ENCODE measurements at places on chromosomes 1 and 21.

GRCh38 chr1:162635418-162635817 is 3.2 kb downstream of the DDR2 start:
- H3K4me3 ChIP-seq, result peak overlapping the region; percentile 70
- peak overlapping the region; percentile 91 for H3K27ac ChIP-seq
- H3K4me1 ChIP-seq, result peaks cover 58% of the 10 kb centered on the region
- H3K36me3 ChIP-seq, result no peaks in the 10 kb centered on the region

- H3K27ac ChIP-seq, result no peak overlapping the region
- H3K4me1 ChIP-seq, result peaks cover 15% of the 10 kb centered on the region
- no peak overlapping the region for H3K4me3 ChIP-seq
- no peak for DNase-seq
These were observed 6.5 kb upstream of the ZZZ3 start for GRCh38 chr1:77688939-77689338.

GRCh38 chr1:84890566-84890965 is 2.4 kb downstream of the LPAR3 start:
- DNase-seq, result no peak
- no peaks in the 10 kb centered on the region for H3K36me3 ChIP-seq
- H3K27me3 ChIP-seq, result peaks cover 38% of the 10 kb centered on the region
- peaks cover 11% of the 10 kb centered on the region for H3K4me1 ChIP-seq

- no peaks in the 10 kb centered on the region for H3K36me3 ChIP-seq
- peak overlapping the region; percentile 91 for H3K4me3 ChIP-seq
- peak; percentile 59 for DNase-seq
- H3K27me3 ChIP-seq, result no peaks in the 10 kb centered on the region
These were observed 844 bp downstream of the NIBAN1 start for GRCh38 chr1:184973272-184974055.

DNA sequence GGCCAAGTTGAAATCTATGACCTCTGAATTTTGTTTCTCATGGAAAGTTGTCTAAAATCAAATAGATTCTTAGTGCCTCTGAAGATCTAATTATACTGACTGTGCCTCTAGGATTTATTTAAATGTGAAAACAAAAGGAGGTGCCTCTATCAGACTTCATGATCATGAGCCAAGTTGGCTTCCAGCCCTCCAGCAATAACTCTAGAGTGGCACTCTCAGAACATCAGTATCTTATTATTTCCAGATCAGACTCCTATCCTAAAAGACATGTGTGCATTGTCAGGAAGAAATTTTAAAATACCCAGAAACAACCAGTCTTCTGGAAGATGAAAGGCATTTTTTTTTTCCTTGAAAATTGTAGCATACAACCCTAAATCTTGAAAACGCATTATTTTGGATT is 368.0 kb downstream of the PDE4B start:
- H3K4me3 ChIP-seq, result no peak overlapping the region
- peaks cover 14% of the 10 kb centered on the region for H3K27me3 ChIP-seq
- H3K4me1 ChIP-seq, result no peaks in the 10 kb centered on the region
- DNase-seq, result no peak
- H3K27ac ChIP-seq, result no peak overlapping the region

- no peak overlapping the region for H3K27ac ChIP-seq
- no peak overlapping the region for H3K4me3 ChIP-seq
- no peaks in the 10 kb centered on the region for H3K27me3 ChIP-seq
- H3K36me3 ChIP-seq, result no peaks in the 10 kb centered on the region
- H3K4me1 ChIP-seq, result peaks cover 25% of the 10 kb centered on the region
These were observed 177.2 kb downstream of the PBX1 start for GRCh38 chr1:164736137-164736536.

Measured in left ventricle myocardium inferior (tissue), 1 donor.